ENCODE measurements at places on chromosomes 2 and 18.
A peak's percentile ranks its signal among the peaks of the same experiment; 100 is the strongest.

- DNase-seq: no peak
Measured at GRCh38 chr2:18546567-18546966, 13.9 kb downstream of the RDH14 start.

GRCh38 chr2:23683001-23683400, 243.9 kb downstream of the ATAD2B start:
- DNase-seq: no peak

GRCh38 chr2:128473175-128474035, 154.7 kb upstream of the HS6ST1 start:
- DNase-seq: peak; percentile 55

DNA sequence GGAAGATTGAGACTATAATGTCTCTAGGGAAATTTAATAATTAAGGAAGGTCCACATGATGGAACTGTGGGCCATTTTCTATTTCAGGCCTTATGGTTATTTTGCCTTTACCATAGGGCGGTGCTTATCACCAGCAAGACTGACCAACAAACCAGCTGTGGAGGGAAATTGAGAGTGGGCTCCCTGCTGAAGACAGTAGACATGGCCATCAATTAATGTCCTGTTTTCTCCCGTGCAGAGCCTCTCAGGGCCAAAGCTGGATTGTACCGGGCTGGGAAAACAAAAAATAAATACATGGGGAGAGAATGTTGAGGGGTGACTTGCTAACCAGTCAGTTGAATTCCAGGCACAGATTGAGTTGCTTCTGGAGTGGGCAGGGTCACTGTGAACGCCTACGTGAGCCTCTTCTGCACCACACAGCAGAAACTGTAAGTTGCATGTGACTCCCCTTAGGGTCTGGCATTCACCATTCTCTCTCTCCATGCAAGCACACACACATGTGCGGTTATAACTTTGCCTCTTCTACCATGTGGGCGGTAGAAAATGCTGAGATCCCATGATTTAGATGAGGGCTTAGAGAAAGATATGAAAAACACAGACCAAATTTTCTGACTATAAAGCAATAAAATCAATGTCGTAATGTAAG, 128.5 kb downstream of the COPS8 start:
- DNase-seq: no peak

DNA sequence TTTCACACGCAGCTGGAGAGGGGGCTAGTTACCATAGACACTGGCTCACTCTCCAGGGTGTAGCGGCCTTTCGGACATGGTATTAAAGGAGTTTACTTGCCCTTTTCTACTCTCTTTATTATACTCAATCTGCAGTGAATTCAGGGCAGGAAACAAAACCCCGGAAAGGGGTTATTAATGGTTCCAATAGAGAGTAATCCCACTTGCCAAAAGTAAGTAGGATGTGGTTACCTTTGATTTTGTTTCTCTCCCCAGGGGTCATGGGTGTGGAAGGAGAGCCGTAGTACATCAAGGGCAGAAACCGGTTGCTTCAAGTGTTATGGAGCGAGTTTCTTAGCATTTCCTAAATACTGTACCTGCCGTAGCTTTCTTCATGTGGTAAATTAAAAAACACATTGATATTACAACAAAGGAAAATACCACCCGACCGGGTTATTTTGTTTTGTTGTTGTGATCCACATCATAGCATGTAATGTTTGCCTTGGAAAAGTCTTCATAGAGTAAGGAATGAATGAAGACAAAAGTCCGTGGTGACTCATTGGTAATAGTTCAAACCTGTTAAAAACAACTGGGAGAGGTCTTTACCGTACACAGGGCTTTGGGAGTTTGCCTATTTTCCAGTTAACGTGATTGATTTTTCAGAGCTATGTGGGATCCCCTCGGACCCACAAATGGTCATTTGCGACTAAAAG, 71.5 kb downstream of the SLC4A3 start:
- no peak for DNase-seq

DNA sequence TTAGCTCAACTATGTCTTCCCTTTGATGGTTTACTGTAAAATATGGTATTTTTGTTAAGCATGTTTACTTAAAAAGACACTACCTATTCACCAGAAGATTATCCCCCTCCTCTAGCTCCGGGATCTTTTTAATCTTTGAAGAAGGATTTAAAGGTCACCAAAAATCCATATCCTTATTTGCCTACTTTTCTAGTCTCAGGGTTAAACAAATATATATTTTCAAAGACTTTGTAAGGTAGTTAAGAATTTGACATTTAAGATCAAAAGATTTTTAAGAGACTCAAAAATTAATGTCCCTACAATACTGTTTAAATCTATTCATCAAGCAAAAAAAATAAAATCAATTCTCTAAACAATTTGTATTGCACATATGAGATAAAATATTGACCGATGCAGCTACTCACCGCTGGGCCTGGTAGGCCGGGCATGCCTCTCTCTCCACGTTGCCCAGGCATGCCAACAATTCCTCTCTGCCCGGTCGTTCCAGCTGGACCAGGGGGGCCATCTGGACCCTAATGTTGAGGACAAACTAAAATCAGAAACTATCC, 76.1 kb downstream of the COL3A1 start:
- DNase-seq: no peak

GRCh38 chr2:85920810-85921545, 32.2 kb upstream of the ST3GAL5 start:
- no peak for DNase-seq

DNA sequence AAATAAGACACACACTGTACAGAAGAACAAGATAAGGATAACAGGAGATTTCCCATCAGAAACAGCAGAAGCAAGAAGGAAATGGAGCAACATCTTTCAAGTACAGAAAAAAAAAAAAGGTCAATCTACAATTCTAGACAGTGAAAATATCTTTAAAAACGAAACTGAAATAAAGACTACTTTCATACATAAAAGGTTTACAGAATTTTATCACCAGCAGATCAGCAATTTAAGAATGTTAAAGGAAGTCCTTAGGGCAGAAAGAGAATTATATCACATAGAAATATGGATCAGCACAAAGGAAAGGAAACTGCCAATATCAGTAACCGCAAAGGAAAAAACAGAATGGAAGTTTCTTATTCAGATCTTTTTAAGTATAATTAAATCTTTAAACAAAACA, 931.0 kb downstream of the EPHA4 start:
- no peak for DNase-seq

- DNase-seq: no peak
Measured at GRCh38 chr18:42623935-42624334, 491.6 kb downstream of the RIT2 start.

DNA sequence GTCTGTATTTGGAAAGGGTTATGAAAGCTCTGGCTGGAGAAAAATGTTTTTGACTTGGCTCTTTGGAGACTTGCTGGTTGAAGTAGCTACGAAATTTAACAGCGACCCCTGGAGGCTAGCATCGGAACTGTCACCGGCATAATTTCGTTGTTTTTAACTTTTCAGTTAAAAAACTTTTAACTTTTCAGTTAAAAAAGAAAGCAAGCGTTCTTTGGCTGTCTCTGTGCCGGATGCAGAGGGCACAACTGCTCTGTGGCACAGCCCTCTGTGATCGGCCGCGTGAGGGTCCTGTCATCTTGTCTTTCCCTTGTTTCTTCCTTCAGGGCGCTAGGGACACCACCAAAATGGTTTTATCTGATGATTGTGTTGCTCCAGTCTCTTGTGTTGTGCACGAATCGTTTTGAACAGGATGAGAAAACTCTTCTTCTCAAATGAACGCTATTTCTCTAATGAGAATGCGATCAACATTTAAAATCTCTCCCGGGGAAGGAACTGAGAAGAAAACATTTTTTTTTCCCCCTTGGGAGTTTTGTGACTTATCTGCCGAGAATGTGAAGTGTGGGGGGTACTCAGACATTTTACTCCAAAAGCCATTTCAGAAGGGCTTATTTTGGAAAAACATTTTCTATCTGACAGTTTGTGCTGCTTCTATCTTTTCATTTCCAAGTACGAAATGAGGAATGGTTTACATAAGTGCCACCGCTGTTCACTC, 57.1 kb downstream of the ADCYAP1 start:
- no peak for DNase-seq

- DNase-seq: no peak
Measured at GRCh38 chr2:172094294-172095145, 8.2 kb downstream of the DLX2 start.

- no peak for DNase-seq
Measured at GRCh38 chr2:19868224-19868623, 33.6 kb downstream of the TTC32 start.

GRCh38 chr2:161662373-161662772, 38.2 kb downstream of the SLC4A10 start:
- DNase-seq: no peak

GRCh38 chr2:67851956-67852824, 210.6 kb downstream of the C1D start:
- DNase-seq: peak; percentile 50

- peak; percentile 26 for DNase-seq
Measured at GRCh38 chr2:99911736-99912135, 230.7 kb downstream of the AFF3 start.

DNA sequence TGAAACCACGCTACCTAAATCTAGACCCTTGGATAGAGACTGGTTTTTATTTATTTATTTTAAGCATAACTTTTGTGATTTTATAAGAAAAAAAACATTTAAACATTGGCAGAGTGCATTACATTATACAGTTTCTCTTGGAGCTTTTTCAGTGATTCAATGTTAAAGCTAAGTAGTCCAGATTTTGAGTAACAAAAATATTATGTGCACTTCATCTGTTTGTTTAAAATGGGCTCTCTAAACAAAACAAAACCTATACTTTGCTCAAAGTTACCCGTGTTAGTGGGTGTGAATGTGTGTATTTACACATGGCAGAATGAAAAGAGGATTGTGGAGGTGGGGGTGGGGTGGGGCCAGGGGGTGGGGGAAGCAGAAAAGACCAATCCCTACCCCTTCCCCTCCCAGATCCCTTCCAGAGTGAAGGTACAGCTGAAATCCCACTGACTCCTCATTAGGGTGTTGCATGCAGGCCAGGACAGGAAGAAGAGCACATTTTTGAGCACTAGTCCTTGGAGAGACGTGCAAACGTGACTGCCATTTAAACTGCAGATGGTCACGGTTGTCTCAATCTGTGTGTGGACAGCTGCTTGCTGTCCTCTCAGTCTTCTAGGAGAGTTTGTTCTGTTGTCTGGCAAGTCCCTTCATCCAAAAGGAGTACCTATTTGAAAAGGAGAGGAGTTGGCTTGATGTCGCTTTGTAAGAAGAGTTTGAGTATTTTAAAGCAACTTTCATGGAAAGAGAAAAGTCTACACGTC, 303.0 kb downstream of the ICOS start:
- DNase-seq: peak; percentile 76

DNA sequence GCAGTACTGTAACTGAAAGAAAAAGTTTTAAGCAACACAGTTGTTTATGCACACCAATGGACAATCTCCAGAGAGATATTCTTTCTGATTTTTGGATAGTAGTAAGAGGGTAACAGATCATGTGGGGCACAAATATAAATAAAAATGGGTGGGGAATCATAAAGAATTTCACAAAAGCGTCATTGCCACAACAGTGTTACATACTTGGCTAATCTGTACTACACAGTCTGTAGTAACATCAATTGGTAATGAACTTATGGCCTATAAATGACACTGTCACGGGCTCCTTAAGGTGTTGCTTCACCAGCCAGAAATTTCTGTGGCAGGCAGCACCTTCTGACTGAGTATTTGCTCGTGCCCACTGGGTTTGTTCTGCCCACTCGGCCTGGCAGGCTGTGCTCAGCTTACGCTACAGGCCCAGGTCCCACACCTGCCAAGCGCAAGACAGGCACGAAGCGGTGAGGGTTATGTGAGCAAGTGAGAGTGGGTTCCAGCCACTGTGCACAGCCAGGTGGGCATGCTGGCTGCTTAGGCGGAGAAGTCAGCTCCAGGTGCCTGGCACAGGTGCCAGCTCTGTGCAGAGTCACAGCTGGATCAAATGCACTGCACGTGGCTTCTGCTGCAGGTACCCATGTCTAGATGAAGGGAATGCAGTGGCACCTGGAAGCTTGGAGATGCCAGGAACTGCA, 532.5 kb upstream of the SLC39A10 start:
- no peak for DNase-seq

DNA sequence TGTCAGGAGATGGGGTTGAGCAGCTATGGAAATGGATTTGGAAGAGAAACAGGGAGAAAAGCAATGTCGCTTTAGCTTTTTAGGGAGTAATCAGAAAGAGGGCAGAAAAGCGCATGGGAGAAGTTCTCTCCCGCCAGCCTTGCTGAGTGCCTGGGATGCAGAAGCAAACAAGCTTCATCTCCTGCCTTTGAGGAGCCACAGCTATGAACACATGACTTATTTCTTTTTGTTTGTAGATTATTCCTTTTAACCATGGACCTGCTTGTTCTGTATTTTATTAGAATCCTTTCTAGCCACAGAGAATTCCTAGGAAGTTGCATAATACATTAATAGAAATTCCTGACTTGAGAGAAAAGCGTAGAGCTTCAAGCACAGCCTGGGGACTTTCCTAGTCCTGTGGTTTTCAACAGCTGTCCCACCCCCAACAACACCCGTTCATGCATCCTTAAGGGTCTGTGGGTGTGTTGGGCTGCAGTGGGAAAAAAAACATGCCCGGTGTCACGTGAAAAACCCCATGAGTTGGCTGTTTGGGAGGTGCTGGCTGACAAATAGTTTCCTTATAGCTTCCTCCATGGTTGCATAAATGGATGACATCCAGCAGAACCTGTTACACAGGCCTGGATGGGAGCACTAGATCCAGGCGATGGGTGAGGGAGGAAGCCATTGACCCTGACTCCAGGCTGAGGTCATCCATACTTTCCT, 14.9 kb downstream of the SLC9A4 start:
- no peak for DNase-seq

DNA sequence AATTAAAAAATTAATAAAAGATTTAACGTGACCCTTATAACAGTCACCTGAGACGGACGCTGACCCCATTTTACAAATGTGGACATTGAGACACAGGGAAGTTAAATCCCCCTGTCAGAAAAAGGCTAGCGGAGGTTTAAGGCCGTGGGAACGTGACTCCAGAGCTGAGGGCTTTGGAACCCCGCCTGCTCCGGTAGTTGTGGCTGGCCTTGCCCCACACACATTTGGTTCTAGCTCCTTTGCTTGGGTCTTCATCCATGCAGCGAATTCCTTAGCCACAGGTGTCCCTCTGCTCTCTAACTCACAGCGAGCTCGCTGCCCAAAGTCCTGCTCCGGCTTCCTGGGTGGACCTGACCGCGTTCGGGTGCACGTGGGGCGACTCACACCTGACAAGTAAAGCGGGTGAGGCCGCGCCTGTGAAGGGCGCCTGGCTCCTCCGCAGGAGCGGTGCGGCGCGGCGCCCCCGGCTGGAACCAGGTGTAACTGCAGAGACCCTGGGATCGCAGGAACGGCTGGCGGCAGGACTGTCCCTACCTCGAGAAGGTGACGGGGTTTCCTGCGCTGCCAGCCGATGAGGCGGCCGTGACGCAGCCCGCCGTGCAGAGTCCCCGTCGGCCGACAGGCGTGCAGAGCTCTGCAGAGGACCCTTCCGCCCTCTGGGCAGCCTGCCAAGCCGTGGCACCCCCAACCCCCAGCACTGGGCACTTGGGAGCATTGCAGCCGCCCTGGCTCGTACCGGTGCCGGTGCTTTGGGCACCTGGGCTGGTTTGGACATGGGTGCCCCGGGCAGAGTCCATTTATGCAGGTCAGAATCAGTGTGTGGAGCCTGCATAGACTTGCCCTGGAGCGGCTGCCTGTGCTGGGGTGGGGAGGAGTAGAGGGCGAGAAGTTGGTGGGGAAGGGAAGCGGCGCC, 2.4 kb upstream of the PROC start:
- no peak for DNase-seq

Data from spinal cord (tissue), 10 donors.